Activated T-helper 9 cell treated with anti-CD3 and anti-CD28 coated beads, Interleukin-2, amount 50 U/mL, for 16 hours (primary cell): ENCODE measurements at places on chromosomes 1 and 21.

GRCh38 chr1:160219062-160219929, 14.1 kb downstream of the PEA15 start:
- DNase-seq: no peak

GRCh38 chr1:29901624-29902325, 665.5 kb downstream of the PTPRU start:
- DNase-seq: no peak

GRCh38 chr1:22616571-22616970, 19.9 kb upstream of the C1QA start:
- DNase-seq: no peak

DNA sequence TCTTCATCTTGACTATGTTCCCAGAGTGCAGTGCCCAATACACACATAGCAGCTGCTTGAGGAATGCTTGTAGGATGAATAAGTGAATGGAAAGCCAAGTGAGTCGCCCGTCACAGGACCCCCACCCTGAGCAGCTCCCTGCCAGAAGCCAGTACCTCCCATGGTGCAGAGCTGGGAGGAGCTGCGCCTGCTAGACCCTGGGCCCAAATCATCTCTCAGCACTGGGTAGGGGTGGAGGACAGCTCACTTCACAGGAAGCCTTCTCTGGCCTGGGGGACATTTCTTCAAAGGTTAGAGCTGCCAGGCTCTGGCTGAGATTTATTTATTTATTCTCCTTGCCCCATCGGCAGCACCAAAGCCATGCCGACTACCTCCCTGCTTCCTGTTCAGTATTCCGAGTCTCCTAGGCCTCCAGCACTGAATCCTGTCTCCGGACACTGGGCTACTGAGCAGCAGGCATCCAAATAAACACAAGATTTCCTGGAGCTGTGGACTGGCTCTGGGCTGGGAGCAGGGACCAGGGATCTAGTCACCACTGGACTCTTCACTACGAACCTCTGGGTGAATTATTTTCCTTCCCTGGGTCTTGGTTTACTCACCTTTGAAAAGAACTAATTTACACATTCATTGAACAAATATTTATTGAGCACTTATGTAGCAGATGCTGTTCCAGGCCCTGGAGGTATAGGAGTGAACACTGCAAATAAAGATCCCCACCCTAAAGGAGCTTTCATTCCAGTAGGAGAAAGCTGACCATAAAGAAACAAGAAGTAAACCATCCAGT, 187.7 kb downstream of the TRABD2B start:
- no peak for DNase-seq

GRCh38 chr1:112995890-112996289, 39.9 kb upstream of the SLC16A1 start:
- DNase-seq: no peak

DNA sequence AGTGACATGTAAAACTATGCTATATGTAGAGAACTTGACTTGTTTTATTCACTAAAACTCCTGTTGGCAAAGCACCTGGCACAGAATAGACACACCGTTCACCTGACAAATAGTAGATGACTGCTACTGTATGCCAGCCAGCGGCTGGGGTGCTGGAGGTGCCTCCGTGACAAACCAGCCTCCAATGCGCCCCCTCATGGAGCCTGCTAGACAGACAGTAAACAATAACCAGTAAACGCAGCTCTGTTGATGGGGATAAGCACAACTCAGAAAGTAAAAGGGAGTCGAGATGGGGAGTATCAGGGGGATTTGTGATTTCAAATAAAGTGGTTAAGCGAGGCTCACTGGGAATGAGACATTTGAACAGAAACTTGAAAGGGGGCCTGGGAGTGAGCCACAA, 107.2 kb downstream of the PRDM2 start:
- no peak for DNase-seq

DNA sequence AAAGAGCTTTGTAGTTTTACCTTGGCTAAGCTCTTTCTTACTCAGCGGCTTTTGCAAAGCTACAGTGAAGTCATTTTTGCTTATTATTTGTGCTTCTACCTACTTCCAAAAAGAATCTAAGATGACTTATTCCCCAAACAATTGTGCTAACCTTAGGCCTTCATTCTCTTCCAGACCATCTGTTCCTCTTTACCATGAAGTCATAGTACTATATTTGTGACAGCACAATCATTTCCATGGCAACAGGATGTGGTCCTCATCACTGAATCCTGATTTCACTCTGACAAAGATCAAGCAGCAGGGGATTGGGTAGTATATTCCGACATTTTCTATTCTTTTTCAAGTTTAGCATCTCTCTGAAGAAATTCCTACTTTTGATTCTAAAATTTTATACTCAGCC, 24.8 kb upstream of the NMNAT2 start:
- DNase-seq: no peak

DNA sequence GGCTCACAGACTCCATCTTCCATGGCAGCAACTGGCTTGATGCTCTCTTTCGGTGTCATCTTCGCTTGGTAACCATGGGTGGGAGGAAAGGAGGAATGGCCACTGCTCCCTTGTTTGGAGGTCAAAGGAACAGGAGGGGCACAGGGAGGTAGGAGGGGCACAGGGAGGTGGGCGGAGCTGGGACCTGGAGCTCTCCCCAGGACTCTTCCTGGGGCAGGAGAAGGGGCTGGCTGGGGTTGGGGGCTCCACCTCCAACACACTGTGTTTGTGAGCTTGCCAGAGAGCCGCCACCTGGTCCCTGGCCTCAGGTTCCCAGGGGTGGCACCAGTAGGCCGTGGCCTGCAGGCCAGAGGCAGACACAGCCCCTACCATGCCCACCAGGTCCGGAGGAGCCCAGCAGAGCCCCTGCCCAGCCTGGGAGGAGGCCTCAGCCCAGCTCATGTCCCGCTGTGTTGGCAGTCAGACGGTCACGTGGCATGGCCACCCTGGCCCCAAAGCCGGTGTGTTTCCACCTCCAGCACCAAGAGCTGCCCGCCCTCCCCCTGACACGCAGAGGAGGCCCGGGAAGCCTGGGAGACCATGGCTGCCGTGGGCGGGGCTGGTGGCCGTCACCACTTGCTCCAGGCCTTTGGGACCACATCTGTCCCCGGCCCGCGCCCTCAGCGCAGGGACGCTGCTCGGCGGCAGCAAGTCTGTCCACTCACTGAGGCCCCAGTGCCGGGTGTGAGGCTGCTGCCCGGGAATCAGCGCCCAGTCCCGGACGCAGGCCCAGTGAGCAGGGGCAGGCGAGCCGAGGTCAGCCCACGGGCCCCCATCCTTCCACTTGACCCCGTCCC, 73.9 kb downstream of the MORN1 start:
- DNase-seq: no peak

DNA sequence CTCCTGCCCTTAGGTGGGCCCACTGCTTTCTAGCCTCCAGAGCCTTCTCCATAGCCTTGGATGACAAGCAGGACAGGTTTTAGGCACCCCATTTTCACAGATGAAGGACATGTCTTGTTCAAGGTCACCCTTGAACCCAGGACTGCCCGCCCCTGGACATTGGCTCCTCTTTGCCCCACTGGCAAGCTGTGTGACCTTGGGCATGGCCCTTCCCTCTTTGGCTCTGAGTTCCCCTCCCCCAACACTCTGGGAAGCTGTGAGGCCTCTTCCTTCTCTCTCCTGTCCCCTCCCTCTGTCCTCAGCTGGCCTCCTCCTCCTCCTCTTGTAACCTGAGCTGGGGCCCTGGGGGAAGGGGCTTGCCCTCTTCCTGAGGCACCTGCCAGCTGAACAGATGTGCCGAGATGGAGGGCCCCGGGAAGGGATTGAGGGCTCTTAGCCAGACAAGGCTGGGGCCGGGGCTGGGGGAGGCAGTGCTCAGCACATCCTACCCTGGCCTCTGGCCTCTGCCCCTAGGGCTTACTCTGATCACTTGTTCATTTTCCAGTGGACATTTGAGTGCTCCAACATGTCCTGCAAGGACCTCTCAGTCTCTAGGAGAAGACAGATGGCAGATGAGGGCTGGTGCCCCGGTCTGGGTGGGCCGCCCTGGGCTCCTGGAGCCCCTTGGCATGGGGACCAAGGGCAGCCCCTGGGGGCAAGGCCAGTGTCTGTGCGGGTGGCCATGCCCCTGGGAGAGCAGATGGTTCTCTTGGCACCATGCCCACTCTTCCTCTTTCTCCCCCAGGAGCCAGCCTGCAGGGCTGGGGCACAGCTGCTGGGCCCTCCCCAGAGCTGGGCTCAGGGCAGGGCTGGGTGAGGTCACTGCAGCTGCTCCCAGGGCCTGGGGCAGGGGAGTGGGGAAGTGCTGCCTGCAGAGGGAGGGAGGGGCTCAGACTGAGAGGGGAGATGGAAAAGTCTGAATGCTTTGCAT, 10.7 kb downstream of the FOXO6 start:
- DNase-seq: no peak

GRCh38 chr1:67838180-67838910, 5.1 kb upstream of the GNG12 start:
- no peak for DNase-seq

GRCh38 chr1:15915991-15916390, 59.9 kb downstream of the ZBTB17 start:
- no peak for DNase-seq

- no peak for DNase-seq
Observed at GRCh38 chr1:225888289-225888897, 553 bp downstream of the LEFTY1 start.

GRCh38 chr1:23434260-23434775, 9.8 kb upstream of the TCEA3 start:
- no peak for DNase-seq

DNA sequence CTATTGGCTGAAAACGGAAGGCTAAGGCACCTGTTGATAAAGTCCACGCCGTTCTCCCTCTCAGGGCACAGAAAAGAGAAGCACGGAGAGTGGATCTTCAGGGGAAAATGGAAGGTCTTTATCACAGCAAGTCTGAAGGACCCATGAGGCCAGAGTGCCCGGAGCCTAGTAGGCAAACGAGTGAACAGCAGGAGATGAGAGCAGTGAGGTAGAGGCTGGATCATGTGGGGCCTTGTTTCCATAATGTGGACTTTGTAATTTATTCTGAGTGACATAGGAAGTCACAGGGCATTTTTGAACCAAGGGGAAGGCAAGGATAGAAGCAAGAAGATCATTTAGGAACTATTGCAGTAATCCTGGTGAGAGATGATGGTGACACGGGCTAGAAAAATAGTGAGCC, 287.2 kb upstream of the NRIP1 start:
- no peak for DNase-seq

- DNase-seq: no peak
Observed at GRCh38 chr1:184461321-184461720, 74.5 kb downstream of the C1orf21 start.

DNA sequence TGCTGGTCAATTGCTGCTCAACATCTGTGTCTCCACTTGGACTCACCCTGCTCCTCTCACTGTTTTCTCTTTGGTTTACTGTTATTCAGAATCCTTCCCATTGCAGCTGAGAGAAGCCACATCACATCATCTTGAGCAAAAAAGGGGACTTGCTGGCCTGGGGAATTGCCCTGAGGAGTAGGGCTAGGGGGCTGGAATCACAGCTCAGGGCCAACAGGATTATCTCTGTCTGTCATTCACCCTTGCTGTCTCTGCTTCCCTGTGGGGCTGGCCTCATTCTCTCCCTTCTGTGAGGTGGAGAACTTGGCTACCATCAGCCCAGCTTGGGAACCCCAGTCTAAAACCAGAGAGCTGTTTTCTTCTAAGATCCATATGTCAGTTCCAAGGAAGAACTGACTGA, 140.7 kb upstream of the WNT4 start:
- DNase-seq: no peak

DNA sequence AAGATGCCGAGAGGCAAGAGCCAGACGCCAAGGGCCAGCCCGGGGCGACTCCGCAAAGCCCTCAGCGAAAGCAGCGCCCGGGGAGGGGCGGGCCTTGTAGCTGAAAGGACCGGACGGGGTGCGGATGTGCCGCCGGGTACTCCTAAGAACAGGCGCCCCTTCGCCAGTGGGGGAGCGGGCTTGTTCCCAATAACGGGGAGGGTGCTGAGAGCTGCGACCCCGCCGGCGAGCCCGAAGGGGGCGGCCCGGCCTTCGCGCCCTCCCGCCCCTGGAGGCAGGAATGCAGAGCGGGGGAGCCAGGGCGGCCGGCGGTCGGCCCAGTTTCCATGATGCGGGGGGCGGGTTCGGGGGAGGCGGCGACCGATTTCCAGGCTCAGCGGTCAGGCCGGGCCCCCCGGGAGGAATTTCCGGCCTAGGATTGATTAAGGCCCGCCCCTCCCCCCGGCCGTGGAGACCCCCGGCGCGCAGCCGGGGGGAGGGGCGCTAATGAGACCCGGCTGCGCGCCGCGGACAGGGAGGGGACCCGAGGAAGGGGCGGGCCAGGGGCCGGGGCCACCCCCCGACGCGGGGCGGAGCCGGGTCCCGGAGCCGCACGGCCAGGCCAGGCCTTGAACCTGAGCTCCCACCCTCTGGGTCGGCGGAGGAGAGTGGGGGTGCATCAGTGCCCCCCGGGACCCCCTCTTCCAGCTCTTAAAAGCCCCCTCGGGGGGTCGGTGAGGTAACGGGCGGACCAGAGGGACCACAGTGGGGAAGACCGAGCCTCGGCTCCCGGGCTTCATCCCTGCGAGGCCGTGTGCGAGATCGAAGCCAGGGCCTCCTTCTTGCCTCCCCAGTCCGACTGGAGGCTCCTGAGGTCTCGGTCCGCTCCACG, 898 bp upstream of the TMEM200B start:
- DNase-seq: peak; percentile 29

- no peak for DNase-seq
Observed at GRCh38 chr1:17340358-17340757, 31.6 kb upstream of the PADI6 start.

- no peak for DNase-seq
Observed at GRCh38 chr1:48793863-48794262, 17.2 kb upstream of the BEND5 start.

DNA sequence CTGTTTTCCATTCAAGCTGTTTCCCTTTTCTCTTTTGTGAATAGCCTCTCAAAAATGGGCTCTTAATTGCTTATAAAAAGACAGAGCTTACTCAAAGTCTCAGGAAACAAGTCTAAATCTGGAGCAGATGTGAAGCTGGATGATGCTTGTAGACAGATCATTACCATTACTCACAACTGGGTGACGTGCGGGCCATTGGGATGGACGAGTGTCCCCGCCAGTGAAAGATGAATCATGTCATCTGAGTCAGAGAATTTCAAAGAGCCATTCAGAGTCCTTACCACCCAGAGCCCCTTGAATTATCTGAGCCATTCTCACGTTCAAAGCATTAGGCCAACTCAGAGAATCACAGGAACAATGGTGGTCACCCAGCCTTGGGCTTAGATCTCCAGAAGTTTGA, 134.6 kb downstream of the HUNK start:
- no peak for DNase-seq

- DNase-seq: no peak
Observed at GRCh38 chr1:33097762-33098161, 16.8 kb downstream of the AZIN2 start.

GRCh38 chr1:206736878-206737728, 33.5 kb upstream of the IL19 start:
- peak; percentile 34 for DNase-seq

GRCh38 chr1:116674751-116675150, 7.2 kb upstream of the IGSF3 start:
- no peak for DNase-seq

GRCh38 chr1:210445485-210445884, 116.8 kb downstream of the HHAT start:
- DNase-seq: no peak
